ENCODE measurements at places on chromosomes 11 and 22. TPM values are rescaled to one million over a fixed set of nuclear protein-coding genes. Genes with fewer than 3 reads are reported as not detected.

The VWA5A gene
- 23.7 TPM for total RNA-seq

The LGALS1 gene
- total RNA-seq: 510 TPM

The PGM2L1 gene
- total RNA-seq: 24.2 TPM

The TMPRSS13 gene
- total RNA-seq: 1.7 TPM

The LINC01488 gene
- 0.38 TPM for total RNA-seq

The SOX6 gene
- 46.6 TPM for total RNA-seq

The NCAM1 gene
- 447 TPM for total RNA-seq

The IGLL5 gene
- not detected for total RNA-seq

The NUDT8 gene
- total RNA-seq: 3.7 TPM

The RIMBP3C gene
- 1.2 TPM for total RNA-seq

The ZBTB3 gene
- total RNA-seq: 15.2 TPM

The SAA4 gene
- total RNA-seq: not detected

The KCNJ1 gene
- not detected for total RNA-seq

The MMP3 gene
- total RNA-seq: not detected

The SYT13 gene
- 19.8 TPM for total RNA-seq

The ACTN3 gene
- total RNA-seq: 0.49 TPM

The H19 gene
- total RNA-seq: 3,111 TPM

The AHNAK gene
- total RNA-seq: 410 TPM

The SLC17A6 gene
- total RNA-seq: 13.5 TPM

The ABCG4 gene
- total RNA-seq: 14.6 TPM

The MRGPRX3 gene
- total RNA-seq: not detected

The DDTL gene
- total RNA-seq: not detected

The SLN gene
- total RNA-seq: 136 TPM

The DMC1 gene
- total RNA-seq: 6.5 TPM

The OR5P2 gene
- total RNA-seq: not detected

The RCOR2 gene
- total RNA-seq: 28.1 TPM

The ADSL gene
- 84.9 TPM for total RNA-seq

The SLC16A8 gene
- total RNA-seq: 12.6 TPM

The BTBD18 gene
- not detected for total RNA-seq

The P2RY2 gene
- 3.8 TPM for total RNA-seq

The TEX12 gene
- total RNA-seq: 0.93 TPM

The FOLR3 gene
- total RNA-seq: not detected

The OSBP gene
- total RNA-seq: 50.8 TPM

The DEUP1 gene
- total RNA-seq: 1.3 TPM

The C22orf42 gene
- not detected for total RNA-seq

The KCNQ1 gene
- total RNA-seq: 1.6 TPM

The SLC7A4 gene
- total RNA-seq: 0.27 TPM

The BIK gene
- not detected for total RNA-seq

The LRRC51 gene
- 11.3 TPM for total RNA-seq

The OR51M1 gene
- total RNA-seq: not detected

The IGLL1 gene
- total RNA-seq: not detected

All from camera-type eye (tissue), 1 donor.